ENCODE measurements at places on chromosomes 6 and 20.

DNA sequence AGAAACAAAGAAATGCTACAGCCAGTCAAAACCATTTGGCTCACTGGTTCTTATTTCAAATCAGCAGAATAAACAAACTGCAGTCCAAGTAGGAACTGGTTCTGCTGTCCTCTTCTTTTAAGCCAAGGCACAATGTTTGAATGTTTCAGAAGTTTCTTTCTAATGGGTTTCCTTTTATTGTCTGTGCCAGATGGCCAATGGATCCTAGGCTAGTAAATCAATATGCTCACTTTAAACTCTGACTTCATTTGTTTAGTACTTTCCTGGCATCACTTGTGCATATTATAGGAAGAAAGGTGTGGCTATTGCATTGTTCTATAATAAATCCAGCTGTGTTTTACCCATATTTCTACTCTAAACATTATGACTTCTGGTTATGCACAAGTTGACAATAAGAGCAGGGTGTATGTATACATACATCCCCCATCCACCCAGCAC lies 99.7 kb upstream of the PLCB4 start:
- DNase-seq = no peak

GRCh38 chr6:15577550-15578171 lies 85.2 kb downstream of the DTNBP1 start:
- no peak for DNase-seq

- no peak for DNase-seq
Observed at GRCh38 chr6:55566036-55566710, 12.8 kb downstream of the HMGCLL1 start.

GRCh38 chr20:32184961-32185603 lies 22.5 kb downstream of the PLAGL2 start:
- DNase-seq = no peak

DNA sequence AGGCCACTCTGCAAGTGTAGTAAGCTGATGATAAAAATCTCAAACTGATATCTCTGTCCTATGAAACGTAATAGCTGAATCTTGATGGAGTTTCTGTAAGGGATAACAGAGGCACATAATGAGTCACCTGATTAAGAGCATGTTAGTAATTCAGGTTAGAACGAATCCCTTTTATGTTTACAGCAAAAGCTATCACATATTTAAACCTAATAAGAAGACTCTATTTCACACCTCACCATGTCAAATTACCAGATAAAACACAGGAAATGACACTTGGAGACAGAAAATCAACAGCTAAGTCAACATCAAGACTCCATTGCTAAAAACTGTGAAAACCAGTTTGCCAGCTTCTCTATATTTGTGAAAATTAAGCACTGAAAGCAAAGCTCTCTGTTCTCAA lies 11.8 kb downstream of the CST7 start:
- DNase-seq = no peak

DNA sequence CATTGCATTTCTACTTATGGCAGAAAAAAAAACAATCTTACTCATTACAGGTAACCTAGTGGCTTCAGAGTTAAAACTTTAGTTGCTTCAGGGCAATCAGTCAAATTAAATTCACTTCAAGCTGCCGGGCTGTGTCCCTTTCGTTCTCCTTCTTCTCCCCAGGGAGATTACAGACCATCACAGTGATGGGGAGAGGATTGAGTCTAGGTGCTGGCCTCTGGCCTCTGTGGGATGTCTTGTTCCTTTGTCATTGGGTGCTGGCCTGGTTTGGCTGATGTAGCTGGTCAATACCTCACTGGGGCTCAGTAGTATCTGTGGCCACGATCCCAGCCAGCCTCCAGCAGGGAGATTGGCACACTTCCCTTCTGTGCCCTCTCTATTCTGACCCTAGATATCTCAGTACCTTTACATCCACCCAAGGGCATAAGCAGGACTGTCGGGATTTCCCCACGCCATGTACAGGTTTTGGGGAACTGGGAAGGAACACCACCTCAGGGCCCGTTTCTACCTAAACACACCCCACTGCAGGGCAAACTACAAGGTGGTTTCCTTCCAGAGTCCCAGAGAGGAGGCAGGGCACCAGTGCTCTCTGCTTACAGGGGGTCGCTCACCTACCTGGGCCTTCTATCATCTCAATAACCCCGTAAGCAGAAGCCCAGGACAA lies 15.4 kb downstream of the FYN start:
- DNase-seq = no peak

DNA sequence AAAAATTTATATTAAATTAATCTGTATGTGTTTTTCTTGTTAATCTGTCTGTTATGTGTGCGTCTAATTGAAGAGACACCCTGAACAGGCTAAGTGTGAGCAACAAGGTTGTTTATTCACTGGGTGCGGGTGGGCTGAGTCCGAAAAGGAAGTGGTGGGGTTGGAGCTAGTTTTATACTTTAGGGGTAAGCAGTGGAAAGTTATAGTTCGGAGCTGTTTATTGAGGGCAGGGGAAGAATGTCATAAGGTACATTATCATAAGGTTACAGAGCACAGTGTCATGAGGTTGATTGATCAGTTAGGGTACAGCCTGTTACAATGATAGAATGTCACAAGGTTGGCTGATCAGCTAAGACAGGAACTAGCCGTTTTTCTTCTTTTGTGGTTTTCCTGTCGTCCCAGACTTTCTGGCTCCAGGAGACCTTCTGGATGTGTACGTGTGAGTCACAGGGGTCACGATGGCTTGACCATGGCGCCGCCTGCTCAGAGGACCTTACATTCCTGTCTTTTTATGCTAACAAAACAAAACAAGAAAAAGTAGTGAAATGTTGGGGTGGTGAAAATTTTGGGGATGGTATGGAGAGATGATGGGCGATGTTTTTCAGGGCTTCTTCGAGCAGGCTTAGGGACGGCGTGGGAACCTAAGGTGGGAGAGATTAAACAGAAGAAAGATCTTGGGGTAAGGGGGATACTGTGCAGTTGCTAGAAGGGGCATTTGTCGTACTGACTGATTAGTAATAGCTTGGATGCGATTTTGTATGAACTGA lies 754.0 kb upstream of the ADGRB3 start:
- no peak for DNase-seq

GRCh38 chr6:77470983-77471382 lies 7.7 kb upstream of the HTR1B start:
- DNase-seq = no peak

- DNase-seq = no peak
Observed at GRCh38 chr20:2822073-2822472, 5.9 kb downstream of the TMEM239 start.

DNA sequence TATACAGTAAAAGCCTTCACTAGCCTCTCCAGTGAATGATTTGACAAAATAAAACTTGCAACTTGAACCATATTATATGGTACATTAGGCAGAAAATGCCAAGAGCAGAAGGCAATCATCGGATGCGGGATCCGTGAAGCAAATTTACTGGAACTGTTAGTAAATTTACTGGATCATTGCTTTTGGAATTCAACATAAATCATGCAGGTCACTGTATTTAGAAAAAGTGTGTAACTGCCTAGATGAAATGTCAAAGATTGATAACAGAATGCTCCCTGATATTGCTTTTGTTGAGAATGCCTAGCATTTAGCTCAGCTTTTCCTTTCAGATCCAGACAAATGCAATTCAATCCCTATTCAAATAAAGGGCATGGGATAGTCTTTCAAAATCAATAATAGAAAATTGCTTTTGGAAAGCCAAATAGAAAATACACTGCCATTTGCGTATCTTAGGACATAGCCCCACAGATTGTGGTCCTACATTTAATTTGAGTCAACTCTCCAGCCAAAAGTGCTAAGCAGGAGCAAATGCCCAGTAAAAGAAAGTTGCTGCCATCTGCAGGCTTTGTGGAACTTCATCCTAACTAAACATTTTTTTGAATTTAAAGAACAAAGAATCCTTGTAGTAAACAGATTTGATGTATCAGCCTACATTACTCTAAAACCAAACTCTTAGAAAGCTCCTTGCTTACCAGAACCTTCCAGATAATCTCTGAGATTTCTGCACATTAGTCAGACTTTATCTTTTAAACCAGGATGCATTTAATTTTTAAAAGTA lies 109.5 kb upstream of the HSF2 start:
- no peak for DNase-seq

DNA sequence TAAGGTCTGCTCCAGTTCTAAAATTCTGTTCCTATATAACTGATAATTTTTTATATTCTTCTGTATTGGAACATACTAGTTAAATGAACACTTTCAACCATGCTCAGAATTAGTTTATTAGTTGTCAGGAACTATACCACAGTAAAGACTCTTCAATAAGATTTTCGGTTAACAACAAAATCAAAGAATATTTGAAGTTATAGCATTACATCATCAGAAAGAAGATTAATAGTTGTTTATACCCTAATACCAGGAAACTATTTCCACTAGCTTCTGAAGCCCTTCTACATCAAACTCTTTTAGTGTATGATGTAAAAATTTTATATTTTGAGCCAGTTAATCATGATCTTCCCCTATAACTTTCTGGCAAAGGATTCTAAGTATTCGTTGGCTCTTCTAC lies 6.6 kb downstream of the CALHM4 start:
- DNase-seq = no peak

- DNase-seq = no peak
Observed at GRCh38 chr6:144314562-144314961, 29.4 kb downstream of the UTRN start.

DNA sequence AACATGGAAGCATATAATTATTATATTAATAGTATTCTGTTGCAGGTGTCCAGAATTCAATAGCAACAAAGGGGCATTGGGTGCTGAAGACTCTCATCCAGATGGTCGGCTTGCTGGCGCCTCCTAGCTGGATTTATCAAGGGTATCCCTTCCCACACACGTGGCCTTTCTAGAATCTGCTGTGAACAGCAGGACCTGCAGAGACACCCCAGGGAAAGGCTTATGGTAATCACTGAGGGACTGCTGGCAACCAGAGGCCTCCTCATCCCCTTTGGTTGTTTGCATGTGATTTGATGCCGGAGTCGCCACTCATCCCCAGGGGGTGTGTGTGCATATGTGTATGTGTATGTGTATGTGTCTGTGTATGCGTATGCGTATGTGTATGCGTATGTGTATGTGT lies 20.6 kb downstream of the ZFP64 start:
- no peak for DNase-seq

GRCh38 chr6:105087571-105088211 lies 92.1 kb downstream of the POPDC3 start:
- no peak for DNase-seq

- DNase-seq = no peak
Observed at GRCh38 chr20:889106-889505, 27.0 kb downstream of the ANGPT4 start.

GRCh38 chr6:105474234-105474633 lies 71.4 kb upstream of the PREP start:
- DNase-seq = no peak

- DNase-seq = no peak
Observed at GRCh38 chr6:32379545-32379944, 7.8 kb upstream of the TSBP1 start.

Data from stimulated activated CD8-positive, alpha-beta memory T cell treated with anti-CD3 and anti-CD28 coated beads, Interleukin-2, amount 100 ng/mL, for 48 hours (primary cell).